ENCODE measurements at places on chromosomes 4 and X.

DNA sequence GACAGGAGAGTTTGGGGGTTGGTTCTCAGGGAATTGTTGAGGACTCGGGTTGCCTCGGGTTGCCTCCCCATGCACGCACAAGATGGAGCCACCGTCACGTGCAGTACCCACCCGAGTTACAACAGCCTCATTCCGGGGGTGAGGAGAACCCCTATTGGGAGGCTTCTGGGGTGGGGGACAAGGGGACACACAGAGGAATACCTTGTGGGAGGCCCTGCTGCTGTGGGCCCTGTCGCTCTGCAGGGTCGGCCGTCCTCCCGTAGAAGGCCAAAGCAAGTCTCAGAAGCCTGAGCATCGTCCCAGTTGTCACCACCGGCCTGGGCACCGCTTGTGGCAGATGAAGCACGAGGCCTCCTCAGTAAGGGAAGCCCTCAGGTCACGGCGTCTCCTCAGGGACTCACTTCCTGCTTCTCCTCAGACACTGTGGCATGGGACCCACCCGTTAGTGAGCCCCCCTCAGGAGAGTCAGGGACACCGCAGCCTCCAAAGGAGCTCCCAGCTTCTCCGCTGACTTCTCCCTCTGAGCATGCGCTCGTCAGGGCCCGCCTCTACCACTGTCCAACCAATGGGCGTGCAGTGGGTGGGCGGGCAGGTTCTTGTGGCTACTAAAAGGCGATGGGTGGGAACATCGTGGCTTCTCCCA lies at the start of gene CT55:
Gene CT55, minus strand, starts transcription at position 522 of the 643 bp plus-strand sequence. Its CDS starts 227 bp downstream, at position 295.
- no peak for DNase-seq

GRCh38 chrX:109441266-109441665 lies 40.6 kb downstream of the GUCY2F start:
- DNase-seq, result no peak

- no peak for DNase-seq
Observed at GRCh38 chr4:26311633-26312032, 9.2 kb upstream of the RBPJ start.

- no peak for DNase-seq
Observed at GRCh38 chrX:47223476-47224250, 5.2 kb downstream of the CDK16 start.

DNA sequence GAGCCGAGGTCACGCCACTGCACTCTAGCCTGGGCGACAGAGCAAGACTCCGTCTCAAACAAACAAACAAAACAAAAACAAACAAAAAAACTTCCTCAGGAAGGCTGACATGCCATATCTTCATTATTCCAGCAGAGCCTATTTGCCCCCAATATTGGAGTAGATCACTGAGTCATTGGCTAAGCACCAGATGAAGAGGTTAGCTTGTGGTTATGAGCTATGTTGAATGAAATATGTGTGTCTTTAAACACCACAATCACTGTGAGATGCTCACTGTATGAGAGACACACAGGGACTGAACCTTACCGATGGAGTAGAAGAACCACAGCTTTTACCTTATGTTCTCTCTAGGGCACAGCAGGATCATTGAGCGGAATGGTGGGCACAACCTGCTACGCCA lies 122.1 kb upstream of the EOLA2 start:
- no peak for DNase-seq

- no peak for DNase-seq
Observed at GRCh38 chrX:42025861-42026260, 102.5 kb upstream of the CASK start.

GRCh38 chr4:4427121-4427870 lies 40.4 kb downstream of the NSG1 start:
- peak; percentile 63 for DNase-seq

- no peak for DNase-seq
Observed at GRCh38 chr4:152807294-152807829, 27.6 kb downstream of the ARFIP1 start.

GRCh38 chr4:139740531-139741041 lies 75.0 kb downstream of the MGST2 start:
- DNase-seq, result no peak

DNA sequence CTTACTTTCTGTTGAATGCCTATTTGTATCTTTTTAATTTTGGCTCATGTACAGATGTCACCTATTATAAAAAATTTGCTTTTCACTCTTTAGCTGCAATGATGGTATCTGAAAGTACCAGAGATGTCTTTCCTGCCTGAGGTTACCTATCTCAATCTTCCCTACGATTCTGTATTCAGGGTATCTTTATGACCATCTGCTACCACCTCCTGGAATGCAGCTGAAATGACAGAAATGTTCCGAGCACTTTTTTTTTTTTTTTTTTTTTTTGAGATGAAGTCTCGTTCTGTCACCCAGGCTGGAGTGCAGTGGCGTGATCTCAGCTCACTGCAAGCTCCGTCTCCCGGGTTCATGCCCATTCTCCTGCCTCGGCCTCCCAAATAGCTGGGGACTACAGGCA lies 136.4 kb downstream of the REPS2 start:
- DNase-seq, result no peak

GRCh38 chr4:169017971-169018370 lies 7.9 kb upstream of the CBR4 start:
- DNase-seq, result no peak

GRCh38 chr4:153618833-153619232 lies 65.2 kb upstream of the TLR2 start:
- no peak for DNase-seq

DNA sequence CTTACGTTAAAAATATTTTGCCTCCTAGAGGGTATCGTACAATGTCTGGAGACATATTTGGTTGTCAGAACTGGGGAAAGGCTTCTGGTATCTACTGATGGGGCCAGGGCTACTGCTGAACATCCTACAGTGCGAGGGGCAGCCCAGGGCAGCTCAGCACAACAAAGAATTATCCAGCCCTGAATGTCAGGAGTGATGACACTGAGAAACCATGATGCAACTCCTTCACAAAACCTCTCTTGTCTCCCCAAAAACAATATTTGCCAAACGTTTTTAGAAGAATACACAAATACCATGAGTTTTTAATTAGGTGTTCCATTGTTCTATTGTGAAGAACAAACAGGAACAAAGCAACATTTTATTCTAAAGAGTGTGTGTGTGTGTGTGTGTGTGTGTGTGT lies 43.4 kb upstream of the CLNK start:
- no peak for DNase-seq

- DNase-seq, result no peak
Observed at GRCh38 chr4:137000432-137000831, 531.9 kb downstream of the PCDH18 start.

DNA sequence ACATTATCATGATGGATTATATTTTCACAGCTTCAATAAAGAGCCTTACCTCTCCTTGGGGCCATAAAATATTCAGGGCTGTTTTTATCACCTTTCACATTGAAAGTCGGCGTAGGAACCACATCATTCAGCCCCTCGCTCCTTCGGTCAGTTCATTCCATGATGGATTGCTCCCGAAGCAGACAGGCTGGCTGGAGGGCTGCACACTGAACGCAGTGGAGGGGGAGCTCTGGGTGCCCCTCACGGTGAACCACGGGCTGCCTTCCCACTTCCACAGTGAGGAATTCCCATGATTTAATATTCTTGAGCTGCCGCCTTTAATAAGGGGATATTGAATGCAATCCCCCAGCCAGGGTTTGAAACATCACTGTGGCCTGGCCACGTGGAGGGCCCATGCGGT lies 16.0 kb downstream of the PPP2R2C start:
- no peak for DNase-seq

DNA sequence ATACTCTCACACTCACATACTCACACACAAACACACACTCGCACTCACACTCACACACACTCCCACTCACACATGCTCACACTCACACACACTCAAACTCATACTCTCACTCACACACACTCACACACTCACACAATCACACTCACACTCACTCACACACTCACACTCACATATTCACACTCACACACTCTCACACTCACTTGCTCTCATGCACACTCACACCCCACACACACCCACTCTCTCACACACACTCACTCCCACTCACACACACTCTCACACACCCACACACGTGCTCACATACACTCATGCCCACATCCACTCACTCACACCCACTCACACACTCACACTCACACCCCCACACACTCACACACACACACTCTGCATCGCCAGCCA lies 4.9 kb upstream of the ATP2B3 start:
- no peak for DNase-seq

DNA sequence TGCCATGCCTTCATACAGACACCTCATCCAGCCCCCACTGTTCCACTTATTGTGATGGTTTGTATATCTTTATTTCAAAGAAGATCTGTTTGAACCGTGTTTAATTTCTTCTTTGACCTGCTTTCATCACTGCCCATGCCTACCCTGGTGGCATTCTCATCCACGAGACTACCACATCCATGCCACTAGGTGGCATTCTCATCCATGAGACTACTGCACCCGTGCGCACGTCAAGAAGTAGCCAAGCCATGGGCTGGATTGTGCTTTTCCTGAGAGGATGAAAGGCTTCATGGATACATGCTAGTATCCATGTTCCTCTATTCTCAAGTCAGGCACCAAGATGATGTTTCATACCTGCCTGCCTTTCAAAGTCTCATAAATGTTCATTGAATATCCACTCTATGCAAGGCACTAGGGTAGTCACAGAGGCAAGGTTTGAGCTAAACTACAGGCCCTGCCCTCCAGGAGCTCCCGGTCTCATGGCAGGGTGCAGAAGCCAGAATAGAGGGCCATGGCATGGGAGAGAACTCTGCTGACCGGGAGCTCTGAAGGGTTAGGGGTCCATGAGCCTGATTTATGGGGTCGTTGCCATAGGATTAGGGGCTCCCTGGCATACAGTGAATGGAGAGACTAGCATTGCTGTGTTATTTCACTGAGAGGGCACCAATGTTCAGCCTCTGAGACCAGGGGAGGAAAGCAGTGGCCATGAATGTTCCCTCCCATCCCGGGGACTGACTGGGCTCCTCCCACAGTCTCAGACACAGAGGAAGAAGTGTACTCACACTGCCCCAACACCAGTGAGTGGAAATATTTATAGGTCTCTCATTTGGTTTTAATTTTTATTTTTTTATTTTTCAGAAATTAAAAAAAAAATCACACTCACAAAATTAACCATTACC lies 24.8 kb upstream of the EOLA2 start:
- no peak for DNase-seq

DNA sequence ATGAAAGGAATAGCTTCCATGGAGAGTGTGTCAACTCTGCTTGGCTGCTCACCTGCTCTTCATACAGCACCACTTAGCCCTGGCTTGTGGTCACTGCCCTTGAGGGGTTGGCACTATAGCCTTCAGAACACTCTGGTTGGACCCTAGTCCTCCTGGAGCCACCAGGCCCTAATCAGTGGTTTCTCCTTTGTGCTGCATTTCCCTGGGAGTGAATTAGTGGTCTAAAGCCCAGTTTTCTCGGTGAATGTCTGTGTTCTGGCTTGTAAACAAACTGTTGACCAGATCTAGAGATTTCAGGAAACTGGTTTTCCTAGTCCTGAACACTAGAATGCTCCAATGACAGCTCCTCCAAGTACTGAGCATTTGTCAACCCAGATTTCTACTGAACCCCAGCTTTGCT lies 28.6 kb upstream of the TMEM154 start:
- no peak for DNase-seq

GRCh38 chr4:156422576-156422975 lies 468.9 kb upstream of the CTSO start:
- DNase-seq, result no peak

DNA sequence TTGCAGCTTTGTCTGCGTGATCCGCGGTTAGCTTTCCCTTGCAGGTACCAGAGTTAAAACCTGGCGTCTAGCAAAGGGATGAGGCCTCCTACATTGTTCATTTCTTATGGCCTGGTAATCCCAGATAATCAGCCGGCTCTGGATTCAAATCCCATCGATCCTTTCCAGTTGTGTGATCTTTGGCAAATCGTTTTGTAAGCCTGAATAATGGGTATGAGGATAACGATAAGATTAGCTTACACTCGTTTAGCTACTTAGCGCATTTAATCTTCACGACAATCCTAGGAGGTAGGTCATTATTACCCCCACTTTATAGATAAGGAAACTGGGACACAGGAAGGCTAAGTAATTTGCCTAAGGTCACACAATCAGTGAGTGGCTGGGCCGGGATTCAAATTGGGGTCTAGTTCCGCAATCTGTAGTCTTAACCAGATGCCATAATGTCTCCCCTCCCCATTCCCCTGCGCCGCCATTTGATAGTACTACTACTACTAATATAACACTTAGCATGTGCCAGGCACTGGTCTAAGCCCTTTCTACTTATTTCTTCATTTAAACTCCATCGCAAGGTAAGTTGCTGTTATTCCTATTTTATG lies 1.7 kb upstream of the UBA1 start:
- DNase-seq, result no peak

DNA sequence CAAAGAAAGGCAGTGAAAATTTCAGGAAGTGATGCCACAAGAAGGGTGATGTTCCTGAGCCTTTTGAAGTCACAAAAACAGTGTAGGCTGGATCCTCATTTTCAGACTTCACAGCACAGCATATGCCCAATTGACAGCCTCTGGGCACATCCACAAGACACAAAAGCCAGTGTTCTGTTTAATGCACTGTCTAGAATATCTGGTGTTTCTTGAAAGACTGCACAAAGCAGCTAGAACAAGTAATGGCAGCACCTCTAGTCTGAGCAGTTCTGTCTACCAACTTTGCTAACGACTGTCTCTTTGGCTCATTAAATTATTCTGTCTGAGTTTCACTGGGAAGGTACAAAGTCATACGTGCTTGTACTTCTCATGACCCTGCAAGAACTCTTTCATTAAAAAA lies 417.1 kb upstream of the GALNT7 start:
- DNase-seq, result no peak

DNA sequence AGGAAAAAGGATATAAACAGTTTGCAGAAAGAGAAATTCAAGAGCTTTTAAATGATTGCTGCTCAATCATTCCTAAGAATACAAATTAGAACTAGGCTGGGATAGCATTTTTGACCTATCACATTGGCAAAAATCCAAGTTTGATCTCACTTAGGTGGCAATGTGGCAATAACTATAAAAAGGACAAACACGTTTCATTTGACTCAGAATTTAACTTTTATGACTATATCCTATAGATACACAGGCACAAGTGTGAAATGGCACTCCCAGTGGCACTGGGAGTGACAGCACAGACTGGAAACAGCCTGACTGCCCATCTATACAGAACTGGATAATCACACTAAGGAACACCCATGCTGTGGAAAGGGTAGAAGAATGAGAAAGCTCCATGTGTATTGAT lies 11.1 kb downstream of the CENPU start:
- no peak for DNase-seq

- DNase-seq, result no peak
Observed at GRCh38 chr4:15598644-15599043, 56.5 kb downstream of the FBXL5 start.

- no peak for DNase-seq
Observed at GRCh38 chr4:92791871-92792440, 488.2 kb downstream of the GRID2 start.

- no peak for DNase-seq
Observed at GRCh38 chr4:11397819-11398610, 30.7 kb downstream of the HS3ST1 start.

- no peak for DNase-seq
Observed at GRCh38 chrX:126456136-126456535, 96.5 kb downstream of the DCAF12L1 start.

Data from iPS DF 19.7 (cell line).